Keratinocyte (primary cell): ENCODE measurements at places on chromosomes 16 and 17. TPM values are rescaled to one million over a fixed set of nuclear protein-coding genes. Genes with fewer than 3 reads are reported as not detected.

PIEZO1 gene
- 62.8 to 136 TPM (median 120 TPM) in 3 replicates for polyA plus RNA-seq

HS3ST3B1 gene
- polyA plus RNA-seq, result 3.7 to 5.6 TPM (median 3.9 TPM) in 3 replicates

CCL22 gene
- not detected in 3 replicates for polyA plus RNA-seq

GLIS2 gene
- 0.63 to 2.3 TPM (median 1.0 TPM) in 3 replicates for polyA plus RNA-seq

SECTM1 gene
- 1.7 to 2.2 TPM (median 2.0 TPM) in 3 replicates for polyA plus RNA-seq

PIGW gene
- polyA plus RNA-seq, result 4.2 to 9.8 TPM (median 7.4 TPM) in 3 replicates

AP2B1 gene
- 151 to 209 TPM (median 189 TPM) in 3 replicates for polyA plus RNA-seq

NR1D1 gene
- polyA plus RNA-seq, result 0.46 to 7.5 TPM (median 1.0 TPM) in 3 replicates

IGSF6 gene
- not detected in 3 replicates for polyA plus RNA-seq

MRPL45 gene
- polyA plus RNA-seq, result 47.4 to 64.9 TPM (median 53.3 TPM) in 3 replicates

ZSCAN10 gene
- polyA plus RNA-seq, result not detected in 3 replicates

ATP1B2 gene
- not detected in 3 replicates for polyA plus RNA-seq

PDIA2 gene
- 0.18 to 0.46 TPM (median 0.42 TPM) in 3 replicates for polyA plus RNA-seq

SCN4A gene
- not detected in 3 replicates for polyA plus RNA-seq

FOXN1 gene
- polyA plus RNA-seq, result 0.01 to 0.66 TPM (median 0.29 TPM) in 3 replicates

NATD1 gene
- 1.5 to 3.3 TPM (median 3.1 TPM) in 3 replicates for polyA plus RNA-seq

TBC1D3H gene
- not detected in 3 replicates for polyA plus RNA-seq

SYCE1L gene
- polyA plus RNA-seq, result 0.21 to 0.91 TPM (median 0.24 TPM) in 3 replicates

LCMT1 gene
- 23.6 to 35.1 TPM (median 30.3 TPM) in 3 replicates for polyA plus RNA-seq

MGAT5B gene
- polyA plus RNA-seq, result 0.29 to 0.62 TPM (median 0.31 TPM) in 3 replicates

SLC2A4 gene
- 0.05 TPM in 1 of 3 replicates, not detected in the others for polyA plus RNA-seq

NPIPB13 gene
- polyA plus RNA-seq, result 1.0 to 2.0 TPM (median 1.6 TPM) in 3 replicates

LRRC75A gene
- not detected in 3 replicates for polyA plus RNA-seq

SHISA6 gene
- 1.2 to 2.2 TPM (median 1.3 TPM) in 3 replicates for polyA plus RNA-seq

HS3ST2 gene
- 3.5 to 28.1 TPM (median 6.3 TPM) in 3 replicates for polyA plus RNA-seq

SLC22A31 gene
- 0.05 TPM in 1 of 3 replicates, not detected in the others for polyA plus RNA-seq

TAT gene
- 0.14 TPM in 1 of 3 replicates, not detected in the others for polyA plus RNA-seq

CLEC19A gene
- not detected in 3 replicates for polyA plus RNA-seq

KRTAP4-9 gene
- polyA plus RNA-seq, result not detected in 3 replicates

TCAP gene
- polyA plus RNA-seq, result 0.06 to 0.26 TPM (median 0.20 TPM) in 3 replicates

HCRT gene
- not detected in 3 replicates for polyA plus RNA-seq

MT1H gene
- 0.79 to 4.0 TPM in 2 of 3 replicates, not detected in the other for polyA plus RNA-seq

PRSS53 gene
- 0.50 to 1.2 TPM (median 0.97 TPM) in 3 replicates for polyA plus RNA-seq

SNAI3 gene
- not detected in 3 replicates for polyA plus RNA-seq

ROGDI gene
- 17.3 to 33.2 TPM (median 20.5 TPM) in 3 replicates for polyA plus RNA-seq

ABCA10 gene
- 0.14 to 0.99 TPM (median 0.46 TPM) in 3 replicates for polyA plus RNA-seq

CDH11 gene
- polyA plus RNA-seq, result 17.8 to 67.7 TPM (median 36.8 TPM) in 3 replicates

CCL14 gene
- polyA plus RNA-seq, result not detected in 3 replicates

SDR42E2 gene
- polyA plus RNA-seq, result not detected in 3 replicates

CNTROB gene
- 17.4 to 20.5 TPM (median 17.4 TPM) in 3 replicates for polyA plus RNA-seq

EMC6 gene
- 35.4 to 47.4 TPM (median 36.6 TPM) in 3 replicates for polyA plus RNA-seq

KCNAB3 gene
- polyA plus RNA-seq, result 2.0 to 2.5 TPM (median 2.2 TPM) in 3 replicates

SDK2 gene
- polyA plus RNA-seq, result 1.8 to 4.5 TPM (median 2.8 TPM) in 3 replicates

HERPUD1 gene
- 138 to 183 TPM (median 151 TPM) in 3 replicates for polyA plus RNA-seq

LDHD gene
- 0.34 to 0.62 TPM (median 0.52 TPM) in 3 replicates for polyA plus RNA-seq

ACAP1 gene
- polyA plus RNA-seq, result 0.33 to 3.1 TPM (median 1.7 TPM) in 3 replicates
